ENCODE measurements at places on chromosomes 4 and X.

DNA sequence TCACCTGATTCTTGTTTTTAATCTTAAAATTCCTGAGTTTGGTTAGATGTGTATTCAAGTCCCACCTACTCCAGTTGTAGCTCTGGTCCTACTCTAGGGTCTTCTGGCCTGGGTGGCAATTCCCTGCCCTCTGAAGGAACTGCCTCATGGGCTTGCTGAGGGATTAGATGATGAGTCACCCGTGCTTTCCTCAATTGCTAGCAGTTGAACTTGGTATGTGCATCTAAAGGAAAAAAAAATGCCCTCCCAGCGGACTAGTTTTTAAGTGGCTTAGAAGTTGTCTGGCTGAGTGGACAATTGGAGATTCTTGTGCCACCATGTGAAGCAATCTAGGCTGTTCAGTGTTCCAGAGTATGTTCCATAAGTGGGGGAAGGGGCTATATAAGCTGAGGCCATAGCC is 127.0 kb downstream of the CCNG2 start:
- no peak for DNase-seq

- no peak for DNase-seq
Measured at GRCh38 chr4:24508541-24508940, 75.8 kb downstream of the DHX15 start.

- DNase-seq: no peak
Measured at GRCh38 chr4:71126719-71127118, 133.3 kb downstream of the DCK start.

GRCh38 chr4:17494258-17495190 is 17.4 kb downstream of the QDPR start:
- no peak for DNase-seq

DNA sequence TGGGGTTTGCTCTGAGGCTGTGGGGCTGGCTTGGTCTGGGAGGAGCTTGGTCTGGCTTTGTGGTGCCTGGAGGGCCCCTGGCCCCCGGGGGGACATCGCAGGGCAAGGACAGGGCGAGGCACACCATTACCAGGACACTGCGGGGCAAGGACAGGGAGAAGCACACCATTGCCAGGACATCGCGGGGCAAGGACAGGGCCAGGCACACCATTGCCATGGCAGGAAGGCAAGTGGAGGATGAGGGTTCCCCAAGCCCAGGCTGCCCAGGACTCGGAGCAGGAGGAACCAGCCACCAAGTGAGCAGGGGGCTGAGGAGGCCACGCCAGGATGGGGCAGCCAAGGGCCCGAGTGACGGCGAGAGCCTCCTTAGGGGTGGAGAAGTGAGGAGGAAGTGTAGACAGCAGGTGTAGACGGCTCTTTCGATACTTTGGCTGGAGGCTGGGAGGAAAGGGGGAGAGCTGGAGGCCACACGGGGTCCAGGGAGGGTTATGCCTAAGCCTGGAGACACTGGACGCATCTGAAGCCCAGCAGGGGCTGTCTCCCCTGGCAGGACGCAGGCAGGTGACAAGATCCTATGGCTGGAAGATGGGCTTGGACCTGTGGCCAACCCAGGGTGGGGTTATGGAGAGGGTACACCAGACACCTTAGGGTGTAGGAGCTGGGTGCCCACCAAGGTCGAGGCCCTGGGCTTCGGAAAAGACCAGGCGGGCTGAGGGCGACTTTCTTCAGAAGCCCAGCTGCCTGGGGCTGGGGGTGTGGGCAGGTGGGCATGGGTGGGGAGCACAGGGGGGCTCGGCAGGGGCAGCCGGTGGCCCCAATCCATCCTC is 7.3 kb downstream of the NKX1-1 start:
- DNase-seq: no peak

- no peak for DNase-seq
Measured at GRCh38 chr4:6749340-6750171, 33.0 kb upstream of the KIAA0232 start.

DNA sequence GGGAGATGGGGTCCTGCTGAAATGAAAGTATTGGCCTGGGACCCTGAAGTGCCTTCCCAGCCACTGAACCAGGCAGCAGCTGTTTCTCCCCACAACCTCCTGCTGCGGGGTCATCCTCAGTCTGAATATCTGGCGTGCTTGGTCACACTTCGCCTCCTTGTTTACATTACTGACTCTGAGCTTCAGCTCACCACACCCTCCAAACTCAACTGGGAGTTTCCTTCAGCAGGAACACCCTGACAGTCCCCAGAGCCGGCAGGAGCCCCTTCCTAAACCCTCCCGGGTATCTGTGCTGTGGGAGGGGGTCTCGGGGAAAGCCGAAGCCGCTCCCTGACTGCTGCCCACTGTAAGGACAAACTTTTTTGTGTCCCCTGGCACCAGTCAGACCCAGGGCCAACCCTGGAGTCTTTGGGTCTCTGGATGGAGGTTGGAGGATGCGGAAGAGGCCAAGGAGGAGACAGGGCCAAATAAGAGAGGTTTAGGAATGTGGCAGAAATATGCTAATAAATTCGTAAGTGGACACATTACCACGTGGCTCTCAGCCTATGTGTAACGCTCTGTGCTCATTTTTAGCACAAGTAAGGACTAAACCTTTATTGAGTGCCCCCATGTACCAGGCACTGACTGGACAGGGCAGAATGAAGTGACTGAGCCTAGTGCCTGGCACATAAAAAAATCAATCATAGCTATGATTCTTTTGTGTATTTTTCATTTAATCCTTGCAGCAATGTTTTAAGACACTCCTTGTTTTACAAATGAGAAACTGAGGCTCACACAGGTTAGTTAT is 20.7 kb downstream of the FHDC1 start:
- DNase-seq: no peak

All from stimulated activated naive CD4-positive, alpha-beta T cell (primary cell).